ENCODE measurements at places on chromosomes 2 and 18.
A peak's percentile ranks its signal among the peaks of the same experiment; 100 is the strongest.

GRCh38 chr18:57854726-57855125, 51.6 kb upstream of the ATP8B1 start:
- no peak for DNase-seq

DNA sequence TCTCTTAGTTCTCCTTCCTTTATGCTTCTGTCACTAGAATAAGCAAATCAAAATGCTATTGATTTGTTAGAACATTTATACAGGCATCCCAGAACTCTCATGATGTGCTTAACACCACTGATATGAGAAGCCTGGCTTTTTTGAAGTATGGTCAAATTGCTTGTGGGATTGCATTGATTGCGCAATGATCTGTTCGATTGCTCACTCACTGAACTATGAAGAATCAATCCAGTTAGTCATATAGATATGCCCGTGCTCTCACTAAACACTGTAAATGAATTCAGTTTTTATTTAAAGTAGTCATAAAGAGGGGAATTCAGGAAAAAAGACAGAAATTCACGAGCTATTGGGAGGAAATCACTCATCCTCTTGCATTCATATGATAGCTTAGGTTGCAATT, 1237.8 kb downstream of the SUCLG1 start:
- no peak for DNase-seq

GRCh38 chr18:50507120-50507590, 52.7 kb upstream of the MAPK4 start:
- DNase-seq, result no peak

- DNase-seq, result no peak
These were observed 381.6 kb downstream of the SUCLG1 start for GRCh38 chr2:84077496-84077895.

GRCh38 chr18:8988260-8988871, 114.1 kb upstream of the NDUFV2 start:
- peak; percentile 45 for DNase-seq

DNA sequence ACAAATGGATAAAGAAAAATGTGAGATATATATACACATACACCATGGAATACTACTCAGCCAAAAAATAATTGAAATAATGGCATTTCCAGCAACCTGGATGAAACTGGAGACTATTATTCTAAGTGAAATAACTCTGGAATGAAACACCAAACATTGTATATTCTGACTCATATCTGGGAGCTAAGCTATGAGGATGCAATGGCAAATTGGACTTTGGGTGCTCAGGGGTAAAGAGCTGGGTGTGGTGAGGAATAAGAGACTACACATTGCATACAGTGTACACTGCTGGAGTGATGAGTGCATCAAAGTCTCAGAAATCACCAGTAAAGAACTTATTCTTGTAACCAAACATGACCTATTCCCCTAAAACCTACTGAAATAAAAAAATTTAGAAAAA, 636.0 kb upstream of the LRATD1 start:
- no peak for DNase-seq

- no peak for DNase-seq
These were observed 29.6 kb upstream of the TMEM177 start for GRCh38 chr2:119649364-119649917.
